ENCODE measurements at places on chromosomes 13 and 19.

DNA sequence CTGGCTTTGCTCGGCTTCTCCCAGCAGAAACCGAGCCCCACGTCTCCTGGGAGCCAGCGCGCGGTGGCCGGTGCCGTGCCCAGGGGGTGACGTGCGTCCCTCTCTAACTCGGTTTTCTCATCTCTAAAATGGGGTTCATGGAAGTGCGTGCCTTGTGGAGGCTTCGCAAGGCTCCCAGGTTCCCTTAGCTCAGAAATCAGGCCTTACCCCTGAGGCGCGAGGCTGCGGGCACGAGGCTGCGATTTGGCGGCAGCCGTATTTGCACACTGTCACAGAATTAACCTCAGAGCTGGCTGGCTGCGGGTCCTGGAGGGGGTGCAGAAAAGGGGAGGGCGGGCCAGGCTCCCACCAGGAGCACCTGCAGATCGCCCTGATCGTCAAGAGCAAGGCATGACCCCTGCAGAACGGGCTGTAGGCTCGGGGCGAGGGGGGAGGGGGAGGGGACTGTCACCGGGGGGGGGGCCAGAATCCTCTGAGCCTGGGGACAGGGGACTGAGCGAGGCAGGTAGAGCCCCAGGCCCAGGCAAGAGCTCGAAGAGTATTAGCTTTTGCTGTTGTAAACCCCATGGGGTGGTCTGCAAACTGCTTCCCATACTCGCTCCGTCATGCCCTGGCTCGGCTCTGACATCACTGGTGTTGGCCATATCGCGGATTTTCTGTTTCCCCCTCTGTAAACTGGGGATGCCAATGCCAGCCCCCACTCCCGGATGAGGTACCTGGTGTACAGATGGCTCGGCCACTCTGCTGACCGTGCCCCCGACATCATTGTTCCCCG lies 62.2 kb downstream of the CCNE1 start:
- peak; percentile 13 for DNase-seq

DNA sequence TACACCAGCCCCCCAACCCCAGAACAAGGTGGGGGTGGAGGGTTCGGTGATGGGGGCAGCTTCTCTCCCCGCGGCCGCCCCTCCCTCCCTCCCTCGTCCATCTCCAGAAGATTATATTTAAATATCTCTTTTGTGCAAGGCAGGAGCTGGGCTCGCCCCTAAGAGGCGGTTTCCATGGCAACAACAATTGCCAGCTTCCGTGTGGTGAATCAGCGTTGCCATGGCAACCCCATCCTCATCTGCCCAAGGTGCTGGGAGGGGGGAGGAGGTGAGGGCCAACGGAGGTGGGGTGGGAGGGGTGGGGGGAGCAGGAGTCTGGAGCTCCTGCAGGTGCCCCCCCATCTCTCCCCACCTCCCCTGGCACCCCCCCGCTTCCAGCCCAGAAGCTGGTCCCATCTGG lies 46.4 kb downstream of the CELF5 start:
- DNase-seq = peak; percentile 74

GRCh38 chr13:54347531-54347930 lies 1318.9 kb downstream of the OLFM4 start:
- no peak for DNase-seq

GRCh38 chr13:76552041-76552772 lies 334.0 kb downstream of the KCTD12 start:
- no peak for DNase-seq

DNA sequence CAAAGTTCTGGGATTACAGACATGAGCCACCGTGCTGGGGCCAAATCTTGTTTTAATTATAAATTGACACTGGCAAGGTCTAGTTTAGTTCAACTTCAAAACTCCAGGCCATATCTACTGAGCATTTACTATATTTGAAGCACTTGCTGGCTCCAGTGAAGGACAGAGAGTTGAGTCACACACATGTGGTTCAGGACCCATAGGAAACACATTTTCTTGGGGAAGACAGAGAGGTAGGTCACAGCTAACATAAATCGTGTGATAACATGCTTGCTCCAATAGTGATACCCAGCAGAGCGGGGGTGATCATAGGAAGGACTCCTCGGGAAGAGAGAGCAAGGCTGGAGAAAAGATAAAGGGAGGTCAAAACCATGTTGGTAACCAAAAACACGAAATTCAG lies 170.6 kb upstream of the TSC22D1 start:
- no peak for DNase-seq

DNA sequence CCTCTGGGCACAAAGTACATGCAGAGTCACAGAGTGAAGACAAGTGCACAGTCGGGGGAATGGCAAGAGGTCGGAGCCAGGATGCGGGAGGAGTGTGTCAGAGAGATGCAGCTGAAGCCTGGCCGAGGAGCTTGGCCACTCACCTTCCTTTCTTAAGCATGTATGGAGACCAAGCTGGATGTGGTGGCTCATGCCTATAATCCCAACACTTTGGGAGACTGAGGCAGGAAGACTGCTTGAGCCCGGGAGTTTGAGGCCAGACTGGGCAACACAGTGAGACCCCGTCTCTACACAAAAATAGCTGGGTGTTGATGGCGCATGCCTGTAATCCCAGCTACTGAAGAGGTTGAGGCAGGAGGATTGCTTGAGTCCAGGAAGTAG lies 67.0 kb downstream of the LATS2 start:
- DNase-seq = no peak

GRCh38 chr19:15291089-15291488 lies 41.2 kb downstream of the BRD4 start:
- no peak for DNase-seq

DNA sequence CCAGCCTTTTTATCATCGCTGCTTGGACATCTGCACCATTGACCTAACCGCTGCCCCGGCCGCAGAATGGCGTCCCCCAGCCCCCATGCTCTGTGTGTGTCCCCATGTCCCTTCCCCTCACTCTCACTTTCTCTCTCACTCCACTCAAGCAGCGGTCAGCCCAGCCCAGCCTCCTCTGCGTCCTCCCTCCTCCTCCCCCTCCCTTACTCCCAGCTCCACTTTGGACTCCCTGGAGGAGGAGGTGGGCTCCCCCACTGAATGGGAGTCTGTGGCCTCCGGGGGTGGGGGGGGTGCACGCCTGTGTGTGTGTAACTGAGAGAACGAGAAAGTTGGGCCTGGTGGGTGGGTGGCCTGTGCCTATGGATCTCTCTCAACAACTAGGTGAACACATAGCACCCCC lies 2.2 kb downstream of the MAP2K7 start:
- no peak for DNase-seq

- no peak for DNase-seq
These were observed 860.5 kb downstream of the PCDH9 start for GRCh38 chr13:66369666-66370065.

GRCh38 chr13:44679597-44679996 lies 103.5 kb upstream of the TSC22D1 start:
- no peak for DNase-seq

DNA sequence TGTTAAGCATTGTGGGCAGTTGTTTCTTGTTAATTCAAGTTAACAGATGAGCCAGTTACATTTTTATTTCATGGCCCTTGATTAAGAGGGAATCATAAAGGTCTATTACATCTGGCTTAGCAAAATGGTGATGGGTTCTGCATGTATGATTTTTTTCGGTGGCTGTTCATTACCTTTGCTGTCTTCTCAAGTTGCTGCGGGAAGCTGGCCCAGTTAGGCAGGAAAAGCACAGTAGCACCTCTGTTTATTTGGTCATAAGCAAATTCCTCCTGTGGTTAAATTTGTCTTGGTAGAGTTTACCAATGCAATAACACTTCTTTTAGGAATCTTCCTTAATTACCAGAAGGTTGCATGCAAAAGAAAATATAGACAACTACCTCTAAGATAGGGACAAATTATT lies 104.5 kb downstream of the FRY start:
- no peak for DNase-seq

GRCh38 chr13:66076417-66076816 lies 1153.7 kb downstream of the PCDH9 start:
- DNase-seq = no peak

- DNase-seq = no peak
These were observed 6.7 kb downstream of the SIGLEC11 start for GRCh38 chr19:49954092-49954829.

GRCh38 chr19:359653-359925 lies 15.0 kb upstream of the MIER2 start:
- no peak for DNase-seq

DNA sequence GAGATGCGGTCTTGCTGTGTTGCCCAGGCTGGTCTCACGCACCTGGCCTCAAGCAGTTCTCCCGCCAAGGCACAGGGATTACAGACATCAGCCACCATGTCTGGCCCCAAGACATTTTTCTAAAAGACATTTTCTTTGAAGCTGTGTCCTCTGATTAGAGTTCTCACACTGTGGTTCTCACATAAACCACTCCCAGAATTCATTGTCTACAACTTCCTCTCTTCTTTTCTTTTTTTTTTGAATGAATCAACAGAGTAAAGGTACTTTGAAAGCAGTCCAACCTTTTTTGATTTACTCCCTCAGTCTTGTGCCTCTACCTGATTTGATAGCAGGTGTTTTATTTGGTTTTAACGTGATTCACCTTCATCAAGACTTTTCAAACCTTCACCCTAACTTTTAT lies 14.3 kb upstream of the SHD start:
- DNase-seq = no peak

DNA sequence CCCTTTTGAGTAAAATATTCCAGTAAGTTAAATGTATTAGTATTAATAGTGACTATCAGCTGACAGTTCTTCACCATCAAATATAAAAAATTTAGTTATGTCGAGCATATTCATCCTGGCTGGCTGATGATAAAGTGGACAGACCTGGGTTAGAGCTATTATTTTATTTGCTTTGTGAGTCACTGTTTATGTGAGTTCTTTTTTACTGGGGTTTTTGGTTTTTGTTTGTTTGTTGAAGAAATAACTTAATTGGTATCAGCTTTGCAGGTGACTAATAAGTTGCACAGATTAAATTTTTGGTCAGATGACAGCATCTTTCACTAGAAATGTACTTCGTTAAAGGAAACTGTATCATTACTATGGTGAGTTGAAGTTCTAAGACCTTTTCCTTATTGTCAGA lies 224.7 kb downstream of the GGACT start:
- DNase-seq = no peak

- DNase-seq = no peak
These were observed 800.2 kb downstream of the EFNB2 start for GRCh38 chr13:105735281-105735680.

GRCh38 chr19:14540741-14541525 lies 11.5 kb downstream of the TECR start:
- no peak for DNase-seq

DNA sequence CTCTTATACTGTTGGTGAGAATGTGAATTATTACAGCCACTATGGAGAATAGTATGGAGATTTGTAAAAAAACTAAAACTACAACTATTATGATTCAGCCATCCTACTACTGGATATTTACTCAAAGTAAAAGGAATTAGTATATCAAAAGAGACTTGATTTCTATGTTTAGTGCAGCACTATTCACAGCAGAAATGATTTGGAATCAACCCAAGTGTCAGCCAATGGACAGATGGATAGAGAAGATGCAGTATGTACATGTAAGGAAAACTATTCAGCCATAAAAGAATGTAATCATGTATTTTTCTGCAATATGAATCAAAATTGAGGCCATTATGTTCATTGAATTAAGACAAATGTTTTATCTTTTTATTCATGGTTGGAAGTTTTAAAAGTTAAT lies 1705.5 kb downstream of the SLITRK1 start:
- no peak for DNase-seq

GRCh38 chr13:100872761-100873160 lies 198.2 kb upstream of the TMTC4 start:
- no peak for DNase-seq

DNA sequence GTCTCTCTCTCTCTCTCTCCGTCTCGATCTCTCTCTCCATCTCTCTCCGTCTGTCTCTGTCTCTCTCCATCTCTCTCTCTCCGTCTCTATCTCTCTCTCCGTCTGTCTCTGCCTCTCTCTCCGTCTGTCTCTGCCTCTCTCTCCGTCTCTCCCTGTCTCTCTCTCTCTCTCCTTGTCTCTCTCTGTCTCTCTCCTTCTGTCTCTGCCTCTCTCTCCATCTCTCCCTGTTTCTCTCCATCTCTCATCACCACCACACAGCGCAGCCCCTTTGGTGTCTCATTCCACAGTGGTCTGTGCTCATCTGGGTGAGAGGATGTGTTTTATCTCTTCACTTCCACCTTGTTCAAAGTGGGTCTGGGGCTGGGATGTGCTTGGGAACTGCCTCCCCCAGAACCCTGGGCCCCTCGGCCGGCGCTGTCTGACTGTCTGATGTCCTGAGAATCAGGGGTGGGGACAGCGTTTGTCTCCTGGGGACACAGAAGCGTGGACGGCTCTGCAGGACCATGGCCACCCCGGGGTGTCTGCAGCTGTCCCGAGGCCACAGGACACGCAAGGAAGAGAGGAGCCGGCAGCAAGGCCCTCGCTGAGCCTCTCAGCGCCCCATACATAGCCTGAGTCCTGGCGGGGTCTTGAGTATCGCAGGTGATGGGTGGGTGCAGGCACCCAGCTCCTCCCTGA lies 40.2 kb upstream of the C13orf46 start:
- DNase-seq = no peak

DNA sequence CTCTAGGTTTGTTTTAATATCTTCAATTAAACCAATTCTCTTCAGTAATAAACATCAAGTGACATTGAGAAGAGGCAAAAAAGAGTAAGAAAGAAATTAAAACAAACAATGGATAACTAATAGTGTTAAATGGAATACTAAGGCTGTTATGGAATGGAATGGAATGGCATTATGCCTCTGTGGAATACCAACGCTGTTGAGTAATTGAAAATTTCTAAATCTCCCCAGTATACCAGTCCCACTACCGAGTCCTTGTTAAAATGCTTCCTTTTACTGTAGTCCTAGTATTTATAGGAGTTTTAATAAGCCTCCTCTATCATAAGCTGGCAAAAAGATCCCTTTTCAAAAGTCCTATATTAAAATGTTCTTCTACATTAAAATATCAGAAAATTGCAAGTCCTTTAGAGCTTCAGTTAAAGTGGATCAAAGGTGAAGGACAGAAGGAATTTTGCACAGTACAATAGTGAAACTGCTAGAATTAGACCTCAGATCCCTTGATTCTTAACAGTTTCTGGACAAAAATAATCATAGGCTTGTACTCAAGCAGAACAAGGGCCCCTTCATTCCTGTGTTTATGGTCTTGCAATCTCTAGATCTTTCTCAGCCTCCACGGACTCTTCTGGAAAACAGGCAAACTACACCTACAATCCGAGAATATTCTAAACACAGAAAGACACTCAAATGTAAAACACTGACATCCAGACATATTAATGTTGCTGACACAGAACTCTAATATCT lies 128.2 kb downstream of the PCDH9 start:
- DNase-seq = no peak

Data from activated naive CD4-positive, alpha-beta T cell treated with anti-CD3 and anti-CD28 coated beads for 36 hours (primary cell).